ENCODE measurements at places on chromosomes 4 and X.

GRCh38 chr4:110107866-110108265 is 90.5 kb downstream of the ELOVL6 start:
- no peak for DNase-seq

- DNase-seq: no peak
Measured at GRCh38 chrX:109199726-109200125, 282.2 kb downstream of the GUCY2F start.

- no peak for DNase-seq
Measured at GRCh38 chr4:7559741-7560395, 125.1 kb upstream of the PSAPL1 start.

GRCh38 chr4:11436084-11436483 is 7.4 kb upstream of the HS3ST1 start:
- no peak for DNase-seq

DNA sequence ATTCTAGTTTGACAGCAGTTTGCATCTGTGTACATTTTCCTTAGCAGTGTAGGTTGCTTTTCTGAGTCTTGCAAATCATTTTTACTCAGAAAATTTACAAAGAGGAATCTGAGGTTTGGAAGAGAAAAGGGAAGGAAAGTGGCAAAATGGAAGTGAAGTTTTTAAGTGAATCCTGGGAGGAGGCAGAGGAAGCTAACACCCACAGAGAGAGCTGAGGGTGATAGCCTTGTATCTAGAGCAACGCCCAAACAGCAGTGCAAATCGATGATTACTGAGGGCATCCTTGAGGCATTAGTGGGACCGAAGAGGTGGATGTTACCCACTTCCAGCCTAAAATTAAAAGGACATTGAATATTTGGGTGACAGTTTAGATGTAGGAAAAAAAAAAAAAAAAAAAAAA is 31.8 kb downstream of the KLF3 start:
- no peak for DNase-seq

- DNase-seq: no peak
Measured at GRCh38 chr4:128776794-128777216, 32.7 kb upstream of the JADE1 start.

GRCh38 chr4:23163647-23164436 is 471.1 kb downstream of the GBA3 start:
- no peak for DNase-seq

GRCh38 chr4:113869743-113870375 is 108.3 kb upstream of the CAMK2D start:
- DNase-seq: no peak

DNA sequence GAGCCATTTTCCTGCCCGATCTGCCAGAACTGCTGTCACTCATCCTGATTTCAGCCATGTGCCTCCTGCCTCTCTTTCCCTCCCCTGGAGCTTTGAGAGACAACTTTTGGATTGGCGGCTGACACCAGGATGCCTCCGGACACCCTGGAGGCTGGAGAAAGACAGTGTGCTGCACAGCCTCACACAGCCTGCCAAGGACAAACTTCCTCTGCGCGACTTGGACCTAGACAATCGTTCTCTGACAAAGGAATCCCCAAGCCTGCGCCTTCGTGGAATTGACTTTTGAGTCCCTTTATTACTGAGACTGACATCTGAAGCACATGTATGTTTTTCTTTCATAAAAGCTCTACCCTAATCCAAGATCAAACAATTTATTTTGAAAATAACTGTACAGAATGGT is 10.8 kb upstream of the LDB2 start:
- DNase-seq: no peak

DNA sequence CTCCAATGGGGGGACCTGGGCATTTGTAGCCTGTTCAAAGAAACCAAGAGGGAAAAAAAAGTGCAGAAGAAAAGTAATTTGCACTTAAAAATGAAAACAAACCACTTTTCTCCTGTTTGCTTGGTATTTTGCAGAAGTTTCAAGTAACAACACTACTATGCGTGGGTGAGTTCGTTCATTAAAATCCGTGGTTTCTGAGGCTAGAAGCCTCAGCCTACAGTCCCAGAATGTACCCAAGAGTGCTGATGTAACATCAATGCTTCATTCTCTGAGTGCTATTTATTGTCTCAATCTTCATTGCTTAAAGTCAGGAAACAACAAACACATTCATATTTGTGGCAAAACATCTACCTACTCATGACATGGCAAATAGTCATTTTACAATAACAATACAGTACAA is 29.2 kb downstream of the LGI2 start:
- DNase-seq: no peak

- DNase-seq: no peak
Measured at GRCh38 chr4:99617374-99617773, 40.3 kb downstream of the C4orf54 start.

- no peak for DNase-seq
Measured at GRCh38 chr4:95317085-95317793, 231.5 kb downstream of the UNC5C start.

DNA sequence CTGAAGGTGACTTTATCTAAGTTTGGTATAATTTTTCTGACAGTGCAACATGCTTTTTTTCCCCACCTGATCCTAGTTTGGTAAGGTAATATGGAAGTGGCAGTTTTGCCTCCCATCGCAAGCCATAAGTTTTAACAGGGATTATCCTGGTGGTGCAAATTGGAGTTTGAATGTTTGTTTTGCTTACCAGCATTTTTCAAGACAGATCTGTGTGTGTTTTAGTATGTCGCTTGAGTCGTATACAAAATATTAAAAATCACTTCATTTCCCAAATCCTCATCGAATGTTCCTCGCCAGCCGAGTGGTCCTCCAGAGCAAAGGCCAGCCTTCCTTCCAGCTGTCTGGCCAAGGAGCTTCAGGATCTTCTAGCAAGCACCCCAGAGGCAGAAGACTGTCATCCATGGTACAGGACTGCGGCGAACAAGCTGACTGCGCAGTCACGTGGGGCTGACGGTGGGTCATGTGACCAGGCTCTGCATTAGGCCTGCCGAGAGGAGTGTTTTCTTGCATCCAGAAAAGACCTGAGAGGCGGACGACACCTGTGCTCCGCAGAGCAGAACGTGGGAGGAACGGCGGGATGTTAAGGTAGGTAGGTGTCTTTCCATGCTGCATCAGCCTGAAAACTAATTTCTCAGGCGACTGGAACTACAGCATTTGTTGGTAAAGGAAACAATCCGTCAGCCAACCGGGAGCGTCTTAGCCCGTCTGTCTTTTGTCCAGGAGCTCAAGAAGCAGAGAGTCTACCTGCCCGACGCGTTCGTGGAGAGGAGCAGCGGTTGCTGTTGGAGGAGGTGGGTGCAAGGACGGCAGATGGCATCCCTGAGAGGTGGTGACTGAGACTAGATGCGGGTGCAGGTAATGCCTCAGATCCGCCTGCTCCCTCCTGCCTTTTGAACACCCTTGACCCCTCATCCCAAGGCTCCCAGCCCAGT is at the start of gene GPRASP3:
TSS of gene GPRASP3 (plus strand) at position 507 of the 932 bp plus-strand sequence. CDS start 28,253 bp downstream, outside the sequence.
- DNase-seq: peak; percentile 46

DNA sequence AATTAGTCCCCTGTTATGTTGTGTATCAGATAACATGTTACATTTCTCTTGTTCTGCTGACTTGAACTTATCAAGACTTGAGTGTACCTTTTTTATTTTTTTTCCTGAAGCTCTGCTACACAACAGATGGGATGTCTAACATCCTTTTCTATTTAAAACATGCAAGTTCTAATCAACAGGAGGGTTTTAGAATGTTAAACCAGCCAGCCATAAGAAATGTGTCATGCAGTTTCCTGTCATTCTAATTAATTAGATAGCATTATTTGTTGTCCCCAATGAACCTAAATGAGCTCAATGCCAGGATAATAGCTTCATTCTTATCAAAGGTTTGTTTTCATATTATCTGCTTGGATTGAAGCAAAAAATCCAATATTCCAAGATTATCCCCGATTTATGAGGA is 958.2 kb downstream of the PCDH7 start:
- no peak for DNase-seq

- DNase-seq: no peak
Measured at GRCh38 chr4:3877236-3877635, 111.1 kb downstream of the ADRA2C start.

DNA sequence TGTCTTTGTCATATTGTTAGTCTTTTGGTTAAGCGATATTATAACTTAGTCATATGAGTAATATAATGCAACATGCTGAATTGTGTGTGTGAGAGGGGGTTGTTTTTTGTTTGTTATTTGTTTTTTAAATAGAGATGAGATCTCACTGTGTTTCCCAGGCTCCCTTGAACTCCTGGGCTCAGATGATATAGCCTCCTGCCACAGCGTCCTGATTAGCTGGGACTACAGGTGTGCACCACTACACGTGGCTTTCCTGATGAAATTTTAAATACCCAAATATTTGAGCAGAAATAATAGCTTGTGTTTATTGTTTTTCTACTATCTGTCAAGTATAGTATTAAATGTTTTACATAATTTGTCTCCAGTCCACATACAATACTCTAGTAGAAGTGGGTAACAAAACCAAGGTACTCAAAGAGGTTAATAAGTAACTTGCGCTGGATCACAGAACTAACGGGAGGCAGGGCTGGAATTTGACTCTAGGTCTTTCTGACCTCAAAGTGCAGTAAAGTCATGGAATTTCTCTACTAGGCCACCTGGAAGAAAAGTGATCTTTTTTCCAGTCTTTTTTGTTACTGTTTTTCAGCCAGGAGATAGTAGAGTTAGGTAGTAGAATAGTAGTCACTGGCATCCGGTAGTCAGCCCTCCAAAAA is 47.8 kb downstream of the CLCN3 start:
- DNase-seq: no peak

DNA sequence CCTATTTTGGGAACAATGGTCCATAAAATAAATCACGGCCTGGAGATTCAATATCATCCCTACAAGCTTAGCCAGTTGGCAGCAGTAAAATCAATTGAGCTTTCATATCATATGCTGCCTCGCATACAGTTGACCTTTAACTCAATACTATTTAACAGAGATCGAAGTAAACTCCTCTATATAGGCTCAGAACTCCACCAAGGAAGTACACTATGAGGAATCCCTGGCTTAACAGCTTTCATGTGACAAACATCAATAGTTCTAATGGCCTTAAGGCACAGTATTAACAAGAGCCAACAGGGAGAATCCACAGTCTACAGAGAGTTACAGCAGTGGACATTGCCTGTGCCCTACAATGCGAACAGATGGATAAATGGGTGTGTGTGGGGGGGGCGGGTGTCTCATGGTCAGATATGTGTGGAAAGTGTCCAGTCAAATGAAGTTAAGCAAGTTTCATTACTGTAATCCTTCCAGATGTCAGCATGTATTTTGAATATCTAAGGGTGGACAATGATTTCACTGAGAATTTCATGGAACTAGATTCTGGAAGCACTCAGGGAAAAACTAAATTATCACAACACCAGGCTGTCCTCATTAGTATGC is 98.2 kb upstream of the FAM9B start:
- no peak for DNase-seq

DNA sequence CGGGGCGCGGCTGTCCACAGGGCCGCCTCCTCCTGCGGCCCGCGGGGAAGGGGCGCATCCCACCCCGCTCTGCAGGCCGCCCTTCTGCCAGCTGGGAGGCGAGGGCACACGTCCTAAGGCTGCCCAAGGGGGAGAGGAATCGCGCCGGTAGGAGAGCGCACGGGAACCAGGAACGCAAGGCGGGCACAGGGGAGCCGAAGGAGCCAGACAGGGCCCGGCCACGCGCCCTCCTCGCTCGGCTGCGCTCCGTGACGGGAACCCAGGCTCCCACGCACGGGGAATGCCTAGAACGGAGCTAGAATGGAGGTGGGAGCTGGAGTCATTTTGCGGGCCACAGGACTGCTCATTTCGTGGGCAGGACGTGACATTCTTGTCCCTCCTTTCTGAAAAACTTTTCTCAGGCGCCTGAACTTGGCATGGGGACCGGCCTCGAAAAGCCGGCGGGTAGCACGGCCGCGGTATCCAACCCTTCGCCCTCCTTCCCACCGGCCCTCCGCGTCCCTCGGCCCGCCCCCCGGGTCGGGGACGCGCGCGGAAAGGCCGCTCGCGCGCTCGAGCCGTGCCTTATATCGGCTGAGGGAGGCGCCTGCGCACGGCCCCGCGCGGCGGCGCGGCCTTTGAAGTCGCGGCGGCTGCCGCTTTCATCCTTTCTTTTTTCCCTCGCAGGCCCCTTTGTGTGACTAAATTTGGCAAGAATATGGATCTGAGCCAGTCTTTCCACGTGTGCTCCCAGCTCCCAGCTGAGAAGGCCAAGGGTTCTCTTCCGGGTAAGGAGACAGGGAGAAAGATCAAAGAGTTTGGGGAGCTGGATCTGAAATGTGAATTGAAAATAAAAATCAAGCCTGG is 4.2 kb upstream of the LEF1 start:
- peak; percentile 63 for DNase-seq

- DNase-seq: no peak
Measured at GRCh38 chrX:107726816-107727534, 48.6 kb downstream of the TSC22D3 start.

DNA sequence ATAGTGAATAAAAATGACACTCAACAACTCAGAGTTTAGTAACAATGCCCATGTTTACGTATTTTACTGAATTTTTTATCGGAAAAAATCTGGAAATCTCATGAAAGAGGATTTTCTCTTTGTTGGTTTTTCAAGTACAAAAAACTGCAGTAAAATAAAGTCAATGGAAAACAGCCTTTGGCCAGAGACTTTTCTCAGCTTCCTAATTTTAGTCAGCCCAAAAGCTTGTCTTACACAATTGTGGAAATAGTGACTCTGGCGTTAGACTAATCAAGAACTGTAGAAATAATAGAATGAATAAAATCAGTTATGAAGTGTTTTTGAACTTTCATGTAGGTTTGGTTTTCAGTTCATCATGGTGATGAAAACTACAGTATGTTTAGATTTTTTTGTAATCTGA is 234.7 kb downstream of the DKK2 start:
- DNase-seq: no peak

DNA sequence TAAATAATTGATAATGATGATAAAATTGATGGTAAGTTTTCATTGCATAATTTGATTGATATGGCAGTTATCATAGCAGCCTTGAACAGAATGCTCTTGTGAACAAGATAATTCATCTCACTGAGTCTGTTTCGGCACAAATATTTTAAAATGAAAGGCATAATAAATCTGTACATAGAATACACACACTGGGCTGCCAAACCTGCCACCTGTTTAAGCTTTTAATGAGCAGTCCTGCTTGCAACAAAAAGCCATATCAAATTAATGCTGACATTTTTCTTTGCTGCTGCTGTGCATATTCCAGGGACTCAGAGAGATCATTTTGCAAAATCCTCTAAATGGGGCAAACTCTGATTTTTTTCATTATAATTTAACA is 201.1 kb downstream of the ARHGAP24 start:
- DNase-seq: no peak

DNA sequence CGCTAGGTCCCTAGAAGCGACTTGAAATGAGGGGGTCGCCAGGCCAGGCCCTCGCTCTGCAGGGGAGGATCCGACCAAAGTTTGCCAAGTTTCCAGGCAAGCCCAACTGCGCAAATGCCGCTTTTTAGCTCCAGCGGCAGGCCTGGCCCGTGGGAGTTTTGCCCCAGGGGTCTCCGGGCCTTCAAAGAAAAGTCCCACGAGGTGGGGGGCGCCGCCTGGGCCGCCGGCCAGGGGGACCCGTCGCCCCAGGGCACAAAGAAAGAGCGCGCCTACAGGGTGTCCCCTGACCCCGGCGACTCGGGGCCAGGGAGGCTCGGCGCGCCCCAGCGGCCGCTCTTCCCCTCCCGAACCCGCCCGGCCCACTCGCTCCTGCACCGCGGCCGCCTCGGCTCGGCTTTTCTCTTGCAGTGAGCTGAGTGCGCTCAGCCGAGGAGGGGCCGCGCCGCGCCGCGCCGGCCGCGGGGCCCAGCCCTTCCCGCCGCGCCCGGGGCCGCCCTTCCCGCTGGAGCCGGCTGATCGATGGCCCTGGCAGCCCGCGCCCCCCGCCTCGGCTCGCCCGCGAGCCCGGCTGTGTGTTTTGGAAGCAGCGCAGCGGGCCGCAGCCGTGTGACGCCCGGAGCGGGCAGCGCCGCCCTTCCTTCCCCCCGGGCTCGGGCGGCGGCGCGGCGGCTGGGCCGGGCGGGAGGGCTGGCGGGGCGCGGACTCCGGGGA is 754 bp upstream of the KLF3 start:
- DNase-seq: no peak

Measured in T-helper 17 cell (primary cell).